Liver (tissue), 10 donors: ENCODE measurements at places on chromosomes 12 and 14. TPM values are rescaled to one million over a fixed set of nuclear protein-coding genes. Genes with fewer than 3 reads are reported as not detected.

- DNase-seq, result peak; percentile 71
Observed at GRCh38 chr14:58426670-58427280, 556 bp downstream of the TIMM9 start.

DNA sequence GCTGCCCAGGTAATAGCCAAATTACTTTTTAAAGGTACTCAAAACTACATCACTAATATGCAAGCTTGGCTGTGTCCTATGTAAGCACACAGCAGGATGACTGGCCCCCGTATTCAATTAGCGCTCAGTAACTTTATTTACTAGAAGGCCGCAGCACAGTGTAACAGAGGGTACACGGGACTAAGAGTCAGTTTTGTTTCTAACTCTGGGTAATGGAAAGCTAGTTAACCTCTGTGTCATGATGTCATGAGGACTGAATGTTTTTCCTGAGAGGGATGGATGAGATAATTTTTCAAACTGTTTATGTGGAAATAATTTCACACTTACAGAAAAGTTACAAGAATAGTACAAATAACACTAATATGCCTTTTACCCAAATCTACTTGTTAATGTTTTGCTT is 27.1 kb downstream of the GALNT4 start:
- DNase-seq, result no peak

MAP1LC3B2 gene
- total RNA-seq, result not detected

GRCh38 chr12:49818241-49818895 is 9.8 kb downstream of the NCKAP5L start:
- DNase-seq, result no peak

DNA sequence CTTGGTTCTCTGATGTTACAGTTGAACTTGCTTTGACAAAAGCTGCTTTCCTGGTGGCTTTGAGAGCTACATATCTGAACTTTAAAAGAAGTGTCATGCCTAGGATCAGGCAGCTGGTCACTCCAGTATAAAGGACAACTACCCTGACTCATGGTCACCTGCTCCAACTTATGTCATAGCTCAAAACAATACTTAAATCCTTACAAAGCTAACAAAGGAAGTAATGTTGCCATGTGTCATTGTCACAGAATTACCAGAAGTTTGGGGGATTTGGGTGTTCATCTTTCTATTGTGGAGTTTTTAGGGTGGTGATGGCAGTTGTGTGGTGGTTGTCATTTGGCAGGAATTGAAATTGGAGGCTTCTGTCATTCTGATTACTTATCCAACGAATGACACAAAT is 1.8 kb upstream of the TCP11L2 start:
- no peak for DNase-seq

TAS2R30 gene
- total RNA-seq, result 12.0 TPM

- DNase-seq, result no peak
Observed at GRCh38 chr14:75487155-75487671, 35.1 kb upstream of the BATF start.

DNA sequence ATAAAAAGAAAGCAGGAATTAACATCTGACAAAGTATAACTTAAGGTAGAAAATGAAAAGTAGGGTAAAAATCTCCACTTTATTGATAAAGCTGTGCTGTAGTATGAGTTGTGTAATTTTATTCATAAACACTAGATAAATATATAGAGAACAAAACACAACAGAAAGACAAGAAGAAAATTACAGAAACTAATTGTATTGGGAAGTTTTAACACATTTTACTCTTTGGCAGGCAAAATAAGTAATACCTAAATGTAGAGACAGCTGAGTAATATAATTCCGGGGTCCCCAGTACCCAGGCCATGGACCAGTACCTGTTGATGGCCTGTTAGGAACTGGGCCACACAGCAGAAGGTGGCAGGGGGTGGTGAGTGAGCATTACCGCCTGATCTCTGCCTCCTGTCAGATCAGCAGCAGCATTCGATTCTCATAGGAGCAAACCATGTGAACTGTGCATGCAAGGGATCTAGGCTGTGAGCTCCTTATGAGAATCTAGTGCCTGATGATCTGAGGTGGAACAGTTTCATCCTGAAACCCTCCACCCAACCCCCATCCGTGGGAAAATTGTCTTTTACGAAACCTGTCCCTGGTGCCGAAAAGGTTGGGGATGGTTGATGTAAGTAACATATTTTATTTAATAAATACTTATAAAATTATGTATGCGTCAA is 84.4 kb upstream of the ETV6 start:
- DNase-seq, result no peak

GRCh38 chr14:77175843-77176242 is 5.8 kb upstream of the TMEM63C start:
- no peak for DNase-seq
